ENCODE measurements at places on chromosomes 5 and 9.

DNA sequence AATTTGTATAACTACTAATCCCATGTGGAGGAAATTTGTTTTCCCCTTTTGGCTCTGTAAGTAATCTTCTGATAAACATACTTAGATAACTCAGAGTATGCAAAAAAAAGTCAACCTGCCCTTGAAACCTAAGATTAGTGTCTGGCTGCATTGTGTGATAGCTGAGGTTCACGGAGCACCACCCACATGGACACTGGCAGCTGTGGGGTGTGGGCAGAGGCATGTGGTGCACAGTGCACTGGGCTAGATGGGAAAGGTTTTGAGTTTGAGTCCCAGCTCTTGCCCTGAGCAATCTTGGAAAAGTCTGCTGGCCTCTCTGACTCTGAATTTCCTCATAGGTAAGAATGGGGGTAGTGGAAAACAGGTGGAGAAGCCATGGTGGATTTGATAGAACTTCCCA lies 75.1 kb downstream of the PLCXD3 start:
- no peak for DNase-seq

DNA sequence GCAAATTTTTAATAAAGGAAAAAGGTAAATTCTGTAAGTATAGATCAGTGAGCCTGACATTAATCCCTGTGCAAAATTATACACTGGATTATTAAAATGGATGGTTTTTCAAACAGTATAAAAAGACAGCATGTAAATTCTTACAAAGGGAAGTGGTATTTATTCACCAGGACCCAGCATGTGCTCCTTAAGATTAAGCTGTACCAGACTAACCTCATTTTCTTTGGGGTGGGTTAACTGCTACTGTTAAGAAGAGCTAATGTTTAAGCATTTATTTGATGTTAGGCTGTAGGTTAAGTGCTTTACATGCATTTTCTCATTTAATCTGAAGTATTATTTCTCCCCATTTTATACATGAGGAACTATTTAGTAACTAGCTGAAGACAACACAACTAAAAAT lies 60.3 kb upstream of the RFX3 start:
- no peak for DNase-seq

GRCh38 chr9:14661421-14662059 lies 31.7 kb downstream of the ZDHHC21 start:
- DNase-seq = no peak

- no peak for DNase-seq
Measured at GRCh38 chr5:117691081-117691870, 1116.7 kb upstream of the SEMA6A start.

GRCh38 chr5:32055891-32056866 lies 117.9 kb downstream of the GOLPH3 start:
- DNase-seq = no peak

- DNase-seq = no peak
Measured at GRCh38 chr5:88880201-88880600, 2.8 kb downstream of the MEF2C start.
